Stimulated activated CD4-positive, alpha-beta T cell treated with anti-CD3 and anti-CD28 coated beads, TNF-alpha, amount 100 ng/mL, for 4 hours (primary cell): ENCODE measurements at places on chromosomes 4 and X.

GRCh38 chrX:13266641-13267345 lies 53.1 kb downstream of the ATXN3L start:
- DNase-seq = no peak

GRCh38 chr4:86013621-86014020 lies 346.2 kb downstream of the MAPK10 start:
- DNase-seq = no peak

GRCh38 chr4:89101256-89102161 lies 9.8 kb upstream of the TIGD2 start:
- no peak for DNase-seq

DNA sequence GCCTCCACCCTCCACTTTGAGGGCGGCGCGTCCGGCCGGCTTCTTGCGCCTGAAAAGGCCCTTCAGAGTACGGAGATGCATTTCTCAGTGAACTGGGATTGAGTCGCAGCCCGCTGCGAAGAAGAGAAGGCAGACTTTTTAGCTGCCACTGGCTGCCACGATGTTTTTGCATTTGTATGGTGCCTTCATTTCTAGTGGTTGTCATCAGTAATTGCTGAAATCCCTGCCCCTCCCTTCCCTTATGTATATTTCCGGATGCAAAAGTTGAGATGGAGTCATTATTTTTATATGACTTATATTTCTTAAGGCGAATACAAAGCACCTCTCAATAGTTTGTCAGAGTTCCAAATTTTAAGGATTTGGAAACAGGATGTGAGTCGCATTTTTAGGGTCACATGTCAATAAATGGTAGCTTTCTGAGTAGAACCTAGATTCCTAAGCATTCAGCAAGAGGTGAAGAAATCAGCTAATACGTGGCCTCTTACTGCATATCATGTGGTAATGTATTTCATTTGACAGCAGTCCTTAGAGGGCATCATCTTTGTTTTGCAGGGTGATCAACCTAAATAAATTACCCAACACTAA lies 658 bp downstream of the ATP6AP2 start:
- no peak for DNase-seq

GRCh38 chrX:124343016-124343415 lies 3.3 kb upstream of the SH2D1A start:
- no peak for DNase-seq

DNA sequence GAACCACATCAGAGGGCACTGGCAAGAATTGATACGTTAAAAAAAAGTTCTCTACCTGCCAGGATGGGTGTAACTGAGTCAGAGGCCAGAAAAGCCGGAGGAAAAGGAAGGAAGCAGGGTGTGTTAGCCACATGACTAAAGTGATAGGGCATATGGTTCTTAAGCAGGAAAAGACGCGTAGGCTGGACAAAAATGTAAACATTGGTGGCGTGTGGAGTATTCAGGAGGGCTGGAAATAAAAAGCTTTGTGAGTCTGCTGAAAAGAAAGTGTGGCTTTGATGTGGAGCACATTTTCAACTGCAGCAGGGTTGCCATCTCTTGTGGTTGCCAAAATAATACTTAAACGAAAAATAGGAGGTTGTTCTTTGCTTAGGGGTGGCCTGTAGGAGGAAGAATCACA lies 186.5 kb upstream of the RPL34 start:
- no peak for DNase-seq

DNA sequence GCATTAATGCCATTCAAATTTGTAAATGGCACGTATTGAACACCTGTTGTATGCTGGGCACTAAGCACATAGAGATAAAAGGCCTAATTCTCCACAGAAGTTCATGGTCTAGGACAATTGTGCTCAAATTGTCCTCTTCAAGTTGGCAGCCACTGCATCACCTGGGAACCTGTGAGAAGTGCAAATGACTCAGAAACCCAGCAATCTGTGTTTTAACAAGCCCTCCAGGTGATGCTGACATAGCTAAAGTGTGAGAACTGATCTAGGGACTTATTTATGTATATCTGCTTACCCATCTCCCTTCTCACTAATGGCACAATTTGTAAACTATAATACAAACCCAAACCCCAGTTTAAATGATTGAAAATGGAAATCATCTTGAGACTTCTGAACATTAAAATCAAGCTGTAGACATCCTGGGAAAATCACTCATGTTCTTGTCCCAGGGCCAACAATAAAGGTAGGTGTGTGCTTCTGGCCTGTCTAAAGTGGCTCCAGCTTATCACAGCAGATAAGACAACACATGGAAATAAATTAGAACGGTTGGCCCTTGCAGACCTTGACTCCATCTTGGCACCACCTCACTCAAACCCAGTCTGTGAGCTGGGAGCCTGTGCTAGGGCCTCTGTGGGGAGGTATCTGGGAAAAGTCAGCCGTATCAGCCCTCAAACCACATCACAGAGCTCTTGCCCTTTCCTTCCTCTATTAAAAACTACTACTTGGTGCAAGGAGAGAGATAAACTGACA lies 46.8 kb downstream of the UCHL1 start:
- DNase-seq = no peak
